ENCODE measurements at places on chromosomes 4 and X.

DNA sequence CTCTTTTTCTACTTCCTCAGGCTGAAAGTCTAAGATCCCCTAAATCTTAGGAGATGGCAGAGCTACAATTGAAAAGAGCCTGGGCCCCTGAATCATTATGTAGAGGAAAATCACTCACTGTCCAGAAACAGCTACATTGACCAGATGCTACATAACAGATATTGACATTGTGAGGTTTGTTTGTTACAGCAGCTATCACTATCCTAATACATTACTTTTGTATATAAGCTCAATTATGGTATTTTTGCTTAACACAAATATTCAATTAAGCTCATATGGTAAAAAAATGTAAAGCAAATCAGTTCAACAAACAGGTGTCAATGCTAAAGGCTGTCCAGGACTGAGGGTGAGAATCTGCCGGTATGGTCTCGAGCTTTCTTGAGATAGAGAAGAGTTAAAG is 89.4 kb downstream of the LDB2 start:
- DNase-seq: no peak

DNA sequence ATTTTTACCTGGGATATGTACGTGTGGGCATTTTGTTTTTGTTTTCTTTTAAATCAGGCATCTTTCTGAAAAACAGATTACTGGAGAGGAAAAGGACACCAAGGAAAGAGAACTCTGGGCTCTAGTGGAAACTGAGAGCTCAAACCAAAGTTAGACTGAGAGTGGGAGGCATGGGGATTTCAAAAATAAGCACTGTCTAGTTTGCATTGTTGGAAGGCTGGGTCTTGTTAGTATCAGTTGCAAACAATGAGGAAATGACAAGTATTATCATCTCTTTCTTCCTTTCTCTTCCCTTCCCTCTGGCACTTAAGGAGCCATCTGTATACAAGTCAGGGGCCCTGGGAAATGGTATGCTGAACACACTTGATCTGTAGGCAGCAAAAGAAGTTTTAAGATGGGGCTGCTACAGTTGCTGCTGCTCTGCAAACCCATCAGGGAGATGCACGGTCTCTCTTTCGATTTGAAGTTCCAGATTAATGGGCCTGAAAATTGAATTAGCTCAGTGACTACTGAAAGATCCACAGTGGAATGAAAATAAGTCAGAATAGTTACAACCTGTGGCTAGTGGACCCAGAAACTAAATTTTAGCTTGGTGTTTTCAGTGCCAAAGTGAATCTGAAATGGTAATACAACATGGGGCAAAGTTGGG is 48.0 kb upstream of the GRXCR1 start:
- no peak for DNase-seq

- DNase-seq: no peak
Measured at GRCh38 chr4:11428231-11428898, at the start of gene HS3ST1. TSS of gene HS3ST1 (minus strand) at chr4:11428894. CDS start at chr4:11400005, 28,889 bp downstream.

DNA sequence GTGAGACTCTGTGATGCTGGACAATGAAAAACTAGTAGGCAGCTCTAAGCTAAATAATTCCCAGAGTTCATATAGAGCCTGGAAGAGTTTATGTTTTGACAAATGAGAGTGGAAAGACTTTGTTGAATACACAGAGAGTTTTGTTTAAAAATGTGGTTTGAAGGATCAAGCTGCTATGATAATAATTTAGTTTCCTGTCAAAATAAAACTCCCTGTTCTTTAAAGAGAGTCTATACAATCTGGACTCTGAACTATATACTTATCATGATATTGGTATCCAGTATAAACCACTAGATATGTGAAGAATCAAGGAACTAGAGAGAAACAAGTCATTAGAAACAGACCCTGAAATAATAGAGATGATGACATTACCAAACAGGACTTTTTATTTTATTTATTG is 158.6 kb downstream of the C4orf33 start:
- DNase-seq: no peak

DNA sequence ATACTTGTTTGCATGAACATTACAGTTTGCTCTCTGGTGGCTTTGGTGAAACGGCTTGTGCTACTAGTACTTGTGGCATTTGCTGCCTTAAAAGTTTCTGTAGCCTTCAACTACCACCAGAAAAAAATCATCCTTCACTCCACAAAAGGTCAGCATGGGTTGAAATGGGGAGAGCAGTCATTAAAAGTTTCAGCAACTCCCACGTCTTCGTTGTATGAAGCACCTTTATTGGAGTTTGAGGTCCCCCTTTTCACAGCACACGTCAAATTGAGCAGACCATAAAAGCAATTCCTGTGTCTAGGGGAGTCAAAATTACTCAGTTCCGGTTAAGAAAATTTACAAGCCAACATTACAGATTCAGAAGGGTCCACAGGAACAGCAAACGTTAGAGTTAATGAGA is 23.0 kb upstream of the CCNA2 start:
- no peak for DNase-seq

DNA sequence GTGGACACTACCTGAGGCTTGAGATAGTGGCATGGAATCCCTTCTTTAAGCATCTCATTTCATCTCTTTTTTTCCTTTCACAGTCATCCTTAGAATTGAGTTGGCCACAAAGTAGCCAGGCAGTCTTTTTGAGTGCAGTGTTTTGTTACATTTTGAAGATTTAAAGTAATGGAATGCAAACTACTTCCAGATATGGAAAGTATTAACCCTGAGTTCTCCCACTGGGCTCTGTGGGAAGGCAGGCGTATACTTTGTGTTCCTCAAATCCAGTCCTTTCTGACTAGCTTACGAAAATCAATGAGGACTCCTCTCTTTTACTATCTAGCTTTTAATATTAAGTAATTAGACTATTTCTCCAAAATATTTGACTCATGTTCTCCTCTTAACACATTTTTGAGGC is 29.9 kb downstream of the PCDH10 start:
- no peak for DNase-seq

DNA sequence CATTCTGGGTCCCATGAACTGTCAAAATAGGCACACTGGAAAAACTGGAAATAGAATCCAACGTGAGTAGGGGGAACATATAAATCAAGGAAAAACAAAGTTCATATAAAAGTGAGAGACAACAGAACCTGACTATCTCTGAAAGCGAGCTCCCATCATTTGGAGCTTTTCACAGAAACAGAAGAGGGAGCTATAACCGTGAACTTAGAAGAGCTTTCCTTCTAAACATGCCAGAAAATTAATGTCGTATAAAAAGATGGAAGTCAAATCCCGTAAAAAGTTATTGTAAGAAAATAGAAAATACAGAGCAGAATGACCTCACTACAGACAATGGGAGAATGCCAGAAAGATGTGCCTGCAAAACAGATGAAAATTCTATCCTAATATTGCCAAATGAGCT is 23.9 kb upstream of the HSD17B10 start:
- no peak for DNase-seq

- no peak for DNase-seq
Measured at GRCh38 chr4:139584784-139585183, 28.8 kb upstream of the SETD7 start.

DNA sequence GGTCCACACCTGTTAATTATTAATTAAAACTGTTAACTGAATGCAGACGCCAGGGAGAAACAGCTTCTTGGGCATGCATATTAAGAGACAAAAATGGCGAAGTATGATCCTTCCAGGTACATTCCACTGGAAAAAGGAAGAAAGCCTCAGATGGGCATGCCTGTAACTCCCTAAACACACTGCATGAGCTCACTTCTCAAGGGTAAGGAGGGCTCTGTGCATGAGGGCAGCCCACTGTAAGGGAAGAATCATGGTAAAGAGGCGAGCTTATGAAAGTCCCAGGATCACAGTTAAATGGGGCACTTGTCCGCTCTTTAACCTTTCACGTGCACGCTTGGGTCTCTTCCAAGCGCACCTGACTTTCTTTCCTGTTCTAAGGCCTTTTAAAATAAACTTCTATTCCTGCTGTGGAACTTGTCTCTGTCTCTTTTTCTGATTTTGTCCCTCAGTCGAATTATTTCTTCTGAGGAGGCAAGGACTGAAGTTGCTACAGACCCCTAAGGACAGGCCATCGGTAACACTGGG is 321.7 kb downstream of the PPP1R2C start:
- DNase-seq: no peak
